ENCODE measurements at places on chromosomes 6 and 20.

GRCh38 chr20:18223409-18223808, 64.9 kb upstream of the ZNF133 start:
- DNase-seq = no peak

- DNase-seq = no peak
These were observed 48.8 kb upstream of the SYNCRIP start for GRCh38 chr6:85691478-85691877.

DNA sequence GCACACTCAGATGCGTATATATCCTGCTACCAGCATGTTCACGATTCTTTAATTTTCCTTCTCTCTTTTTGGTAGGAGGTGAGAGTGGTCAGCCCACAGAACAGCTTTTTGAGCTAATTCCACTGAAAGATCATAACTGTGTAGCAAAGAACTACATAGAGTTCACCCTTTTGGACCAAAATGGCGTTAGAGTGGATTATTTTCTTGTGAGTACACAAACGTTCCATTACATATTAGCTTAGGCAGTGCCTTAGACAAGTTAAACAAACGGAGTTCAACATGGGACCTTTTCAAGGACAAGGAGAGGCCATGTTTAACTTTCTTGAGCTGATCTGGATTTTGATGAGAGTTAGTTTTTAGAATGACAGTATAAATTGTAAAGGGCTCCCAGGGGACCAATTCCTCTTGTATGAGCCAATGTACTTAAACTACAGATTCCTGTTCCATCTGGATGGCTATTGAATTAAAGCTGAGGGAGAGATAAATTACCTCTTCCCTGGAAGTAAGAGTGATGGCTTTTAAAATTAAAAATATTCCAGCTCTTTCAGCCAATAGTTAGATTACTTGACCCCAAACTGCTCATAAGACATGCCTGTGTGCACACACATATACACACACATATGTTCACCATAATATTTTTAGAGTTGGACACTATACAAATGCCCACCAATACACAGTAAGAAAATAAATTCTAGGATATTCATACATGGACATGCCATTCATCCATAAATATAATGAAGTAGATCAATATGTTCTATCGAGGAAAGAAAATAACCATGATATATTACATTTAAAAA, 25.6 kb upstream of the ARMH2 start:
- no peak for DNase-seq

DNA sequence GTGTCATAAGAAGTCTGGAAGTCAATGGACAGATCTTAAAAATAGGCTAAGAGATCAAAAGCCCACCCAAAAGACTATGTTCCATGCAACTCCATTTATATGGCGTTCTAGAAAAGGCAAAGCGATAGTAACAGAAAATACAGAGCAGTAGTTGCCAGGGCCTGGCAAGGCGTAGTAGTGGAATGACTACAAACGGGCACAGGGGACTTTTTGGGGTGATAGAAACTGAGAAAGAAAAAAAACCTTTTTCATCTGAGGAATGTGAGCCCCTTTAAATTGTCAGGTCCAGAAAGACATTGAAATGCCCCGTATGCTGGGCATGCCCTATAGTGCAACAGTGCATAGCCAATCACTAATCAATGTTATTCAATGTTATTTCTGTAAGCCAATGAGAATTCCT, 47.2 kb upstream of the FAM50B start:
- no peak for DNase-seq

DNA sequence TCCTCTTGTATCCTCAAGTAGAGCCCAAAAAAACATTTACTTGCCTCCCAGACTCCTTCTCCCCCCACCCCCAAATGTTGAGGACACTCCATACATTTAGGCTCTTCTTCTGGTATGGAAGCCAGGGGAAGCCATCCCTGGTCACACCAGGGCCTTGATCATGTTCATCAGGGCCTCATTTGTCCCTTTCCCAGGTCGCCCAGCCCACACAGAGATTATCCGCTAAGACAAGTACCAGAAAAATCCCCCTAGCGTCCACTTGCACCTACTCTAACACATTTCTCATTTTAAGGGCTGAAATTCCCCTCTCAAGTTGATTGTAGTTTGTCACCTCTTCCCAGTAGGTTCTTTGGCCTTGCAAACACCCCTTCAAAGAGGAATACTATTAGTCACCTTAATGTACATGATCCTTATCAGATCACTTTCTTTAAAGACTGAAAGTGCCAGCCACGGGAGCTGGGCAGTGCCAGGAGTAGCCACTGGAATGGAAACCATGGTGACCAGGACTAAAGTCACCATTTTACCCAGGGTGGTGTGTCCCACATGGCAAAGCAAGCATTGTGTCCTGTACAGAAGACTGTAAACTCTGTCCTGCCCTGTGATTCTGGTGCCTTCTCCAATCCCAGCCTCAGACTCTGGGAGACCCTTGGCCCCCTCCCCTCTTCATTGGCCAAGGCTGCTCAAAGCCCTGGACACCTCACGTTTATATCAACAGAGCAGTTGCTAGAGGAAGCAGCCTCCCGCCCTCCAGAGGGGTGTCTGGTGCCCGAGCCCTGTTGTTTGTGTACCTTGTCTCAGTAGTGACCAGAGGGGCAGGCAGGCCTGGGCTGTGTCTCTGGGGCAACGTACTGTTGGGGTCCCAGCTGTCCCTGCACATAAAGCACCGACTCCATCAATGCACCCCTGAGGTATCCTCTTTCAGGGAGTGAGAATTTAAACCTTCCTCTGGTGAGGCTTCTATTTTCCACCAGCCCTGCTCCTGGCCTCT, 5.0 kb upstream of the APOBEC2 start:
- no peak for DNase-seq

DNA sequence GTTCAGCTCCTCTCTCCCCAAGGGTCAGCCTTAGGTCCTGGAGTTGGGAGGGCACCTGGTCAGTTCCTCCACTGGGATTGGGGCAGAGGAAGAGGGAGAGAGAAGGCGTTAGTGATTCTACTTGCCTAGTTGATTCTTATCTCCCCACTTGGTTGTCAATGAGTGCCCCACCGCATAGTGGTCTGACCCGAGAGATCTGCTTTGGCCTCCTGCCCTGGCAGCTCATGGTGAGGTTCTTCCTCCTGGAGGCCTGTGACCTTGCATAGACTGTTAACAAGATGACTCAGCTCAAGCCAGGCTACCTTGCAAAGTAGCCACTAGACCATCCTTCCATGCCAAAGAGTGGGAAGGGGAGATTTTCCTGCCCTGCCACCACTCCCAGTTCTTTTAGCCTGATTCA, 160.6 kb downstream of the TMEM200A start:
- no peak for DNase-seq

DNA sequence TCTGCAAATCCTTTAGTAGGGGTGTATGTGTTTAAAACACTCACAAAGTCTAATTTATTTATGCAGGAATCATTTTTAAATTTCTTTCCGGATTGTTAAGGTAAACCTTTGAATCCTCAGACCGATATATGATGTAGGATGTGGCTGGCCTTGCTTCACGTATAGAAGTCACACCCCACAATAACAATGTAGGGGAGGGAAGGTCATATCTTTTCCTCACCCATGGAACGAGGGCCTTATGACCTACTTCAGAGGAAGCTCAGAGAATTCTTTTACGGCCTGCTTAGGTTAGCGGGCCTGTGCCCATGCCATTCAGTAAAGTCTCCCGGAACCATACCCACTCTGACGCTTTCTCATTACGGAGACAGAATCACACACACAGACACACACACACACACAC, 102.9 kb downstream of the MAP3K7 start:
- no peak for DNase-seq

DNA sequence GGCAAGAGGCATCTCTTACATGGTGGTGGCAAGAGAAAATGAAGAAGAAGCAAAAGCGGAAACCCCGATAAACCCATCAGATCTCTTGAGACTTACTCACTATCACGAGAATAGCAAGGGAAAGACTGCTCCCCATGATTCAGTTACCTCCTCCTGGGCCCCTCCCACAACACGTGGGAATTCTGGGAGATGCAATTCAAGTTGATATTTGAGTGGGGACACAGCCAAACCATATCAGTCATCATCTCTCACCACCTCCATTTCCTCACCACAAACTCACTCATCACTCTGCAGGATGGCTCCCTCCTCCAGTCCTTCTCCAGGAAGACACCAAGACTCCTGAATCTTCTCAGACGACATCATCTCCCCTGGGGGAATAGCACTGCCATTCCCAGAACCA, 25.8 kb upstream of the SLC16A10 start:
- DNase-seq = no peak

DNA sequence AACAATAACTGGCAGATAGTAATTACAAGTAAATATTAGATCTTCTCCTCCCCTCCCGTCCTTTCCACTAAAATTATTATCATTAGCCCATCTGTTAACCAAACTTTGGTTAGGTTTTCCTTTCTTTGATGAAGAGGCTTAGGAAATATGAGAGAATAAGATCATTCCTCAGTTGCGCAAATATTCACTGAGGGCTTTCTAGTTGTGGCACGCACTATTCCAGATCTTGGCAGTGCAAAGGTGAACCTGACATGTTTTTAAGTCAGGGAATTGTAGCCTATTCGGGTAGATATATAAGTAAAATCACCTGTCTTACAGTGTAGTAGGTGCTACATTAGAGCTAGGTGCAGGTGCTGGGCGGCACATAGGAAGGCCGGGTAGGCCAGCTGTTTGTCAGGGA, 31.1 kb downstream of the RNF217 start:
- DNase-seq = no peak

GRCh38 chr6:235763-236360, 56.4 kb upstream of the DUSP22 start:
- DNase-seq = peak; percentile 71

DNA sequence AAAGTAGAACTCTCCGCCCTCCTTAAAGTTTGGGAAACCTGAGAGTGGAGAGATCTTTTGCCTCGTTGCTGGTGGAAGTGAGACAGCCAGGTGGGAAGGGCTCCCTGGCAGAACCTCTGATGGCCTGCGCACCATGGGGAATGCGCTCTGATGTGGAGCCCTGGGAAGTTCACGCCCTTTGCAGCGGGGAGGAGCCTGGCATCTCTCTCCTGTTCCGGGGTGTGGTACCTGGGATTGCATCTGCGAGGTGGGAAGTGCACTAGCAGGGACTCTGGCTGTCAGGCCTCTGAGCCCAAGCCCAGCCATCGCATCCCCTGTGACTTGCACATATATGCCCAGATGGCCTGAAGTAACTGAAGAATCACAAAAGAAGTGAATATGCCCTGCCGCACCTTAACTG, 159.8 kb downstream of the AKAP7 start:
- no peak for DNase-seq

- DNase-seq = no peak
These were observed 1.0 kb upstream of the RBM24 start for GRCh38 chr6:17280138-17280537.

GRCh38 chr6:19035461-19036195, 648.5 kb downstream of the RNF144B start:
- no peak for DNase-seq

- DNase-seq = no peak
These were observed 39.8 kb upstream of the CST7 start for GRCh38 chr20:24909086-24909780.

DNA sequence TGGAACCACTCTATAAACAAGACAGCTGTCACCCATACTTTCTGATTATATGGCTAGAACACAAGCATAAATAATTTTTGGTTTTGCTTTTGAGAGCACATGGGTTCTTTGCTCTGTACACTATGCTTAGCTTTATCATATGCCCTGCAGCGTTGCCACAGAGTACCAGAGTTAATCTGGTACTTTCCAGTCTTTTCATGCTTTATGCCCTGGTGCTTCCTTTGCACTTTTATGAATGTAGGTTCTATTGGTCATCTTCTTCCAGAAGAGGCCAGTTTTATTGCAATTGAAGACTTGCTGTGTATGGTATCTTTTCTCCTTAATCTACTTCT, 20.8 kb downstream of the SHLD1 start:
- DNase-seq = no peak

DNA sequence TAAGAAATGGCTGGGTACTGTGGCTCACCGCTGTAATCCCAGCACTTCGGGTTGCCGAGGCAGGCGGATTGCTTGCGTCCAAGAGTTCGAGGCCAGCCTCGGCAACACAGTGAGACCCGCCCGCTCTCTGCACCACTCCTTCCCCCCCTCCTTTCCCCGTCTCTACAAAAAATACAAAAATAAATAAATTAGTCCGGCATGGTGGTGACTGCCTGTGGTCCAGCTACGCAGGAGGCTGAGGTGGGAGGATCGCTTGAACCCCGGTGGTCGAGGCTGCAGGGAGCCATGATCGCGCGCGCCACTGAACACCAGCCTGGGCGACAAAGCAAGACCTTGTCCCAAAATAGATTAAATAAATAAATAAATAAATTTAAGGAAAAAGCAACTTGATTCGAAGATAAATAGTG, 448 bp upstream of the RNF114 start:
- no peak for DNase-seq

GRCh38 chr20:47088335-47088734, 193.7 kb downstream of the EYA2 start:
- no peak for DNase-seq

GRCh38 chr6:13406781-13407180, 78.4 kb upstream of the TBC1D7 start:
- DNase-seq = no peak

DNA sequence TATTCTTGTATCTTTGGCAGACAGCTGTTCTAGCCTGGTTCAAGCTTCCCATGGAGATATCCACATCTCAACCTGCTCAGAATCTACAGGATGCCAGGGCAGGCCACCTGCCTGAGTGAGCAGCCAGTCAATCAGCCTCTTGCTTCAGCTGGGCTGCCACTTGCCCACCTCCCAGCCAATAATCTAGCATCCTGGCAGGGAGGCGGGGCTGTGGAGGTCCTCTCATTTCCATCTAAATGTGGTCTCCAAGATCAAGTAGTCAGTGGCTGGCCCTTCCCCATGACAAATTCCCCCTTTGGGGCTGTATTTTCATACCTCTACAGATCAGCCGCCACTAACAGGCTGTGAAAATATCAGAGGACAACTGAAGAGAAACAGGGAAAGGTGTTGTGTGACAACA, 33.0 kb upstream of the SPDEF start:
- DNase-seq = no peak

All from activated T-cell treated with anti-CD3 and anti-CD28 coated beads for 24 hours (primary cell).